T-helper 9 cell (primary cell): ENCODE measurements at places on chromosomes 16 and 17.

DNA sequence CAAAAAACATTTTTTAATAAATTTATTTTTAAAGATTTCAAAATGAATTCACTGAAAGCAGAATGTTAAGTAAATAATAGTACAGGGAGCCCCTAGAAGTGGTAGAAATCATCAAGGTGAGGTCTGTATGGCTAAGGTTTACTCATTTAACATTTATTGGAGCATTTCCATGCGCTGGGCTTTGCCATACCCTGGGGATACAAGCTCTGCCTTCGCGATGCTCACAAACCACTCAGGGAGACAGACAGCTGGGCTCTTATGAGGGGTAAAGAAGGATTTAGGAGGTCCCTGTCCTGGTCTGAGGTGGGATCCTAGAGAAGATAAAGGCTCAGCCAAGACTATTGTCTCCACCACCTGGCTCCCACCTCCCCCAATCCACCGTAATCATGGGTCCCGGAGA lies 11.3 kb upstream of the LPCAT2 start:
- DNase-seq: no peak

DNA sequence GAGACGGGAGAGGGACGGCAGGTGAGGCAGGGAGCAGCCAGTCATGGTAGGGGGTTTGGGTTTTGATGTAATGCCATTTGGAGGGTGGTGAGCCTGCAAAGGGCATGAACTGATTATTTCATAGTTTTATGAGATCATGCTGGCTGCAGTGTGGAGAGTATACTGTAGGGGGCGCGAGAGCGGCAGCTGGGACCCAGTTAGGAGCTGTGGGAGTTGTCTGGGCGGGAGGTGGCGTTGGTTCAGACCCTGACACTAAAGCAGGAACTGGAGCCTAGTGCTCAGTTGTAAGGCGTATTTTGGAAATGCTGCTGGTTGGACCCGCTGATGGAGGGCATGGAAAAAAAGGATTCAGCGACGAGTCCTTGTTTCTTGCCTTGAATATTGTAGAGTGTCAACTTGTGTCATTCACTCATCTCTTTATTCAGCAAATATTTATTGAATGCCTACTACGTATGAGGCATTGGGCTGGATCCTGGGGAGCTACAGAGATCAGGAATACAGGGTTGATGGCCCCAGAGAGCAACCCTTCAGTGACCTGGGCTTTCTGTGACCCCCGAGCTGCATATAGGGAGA lies 23.7 kb upstream of the KDM8 start:
- peak; percentile 85 for DNase-seq

GRCh38 chr16:28497386-28497785 lies 2.9 kb downstream of the APOBR start:
- no peak for DNase-seq

DNA sequence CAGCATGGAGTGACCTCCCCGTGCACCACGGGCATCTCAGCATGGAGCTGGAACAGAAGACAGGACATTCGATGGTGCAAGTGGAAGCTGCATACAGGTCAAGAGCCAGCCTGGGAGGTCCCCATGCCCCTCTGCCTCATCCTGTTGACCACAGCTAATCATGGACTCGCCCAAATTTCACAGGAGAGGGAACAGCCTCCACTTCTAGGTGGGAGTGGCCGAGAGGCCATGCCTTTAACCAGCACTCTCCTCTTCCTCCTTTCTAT lies 3.8 kb upstream of the SLC47A2 start:
- no peak for DNase-seq

DNA sequence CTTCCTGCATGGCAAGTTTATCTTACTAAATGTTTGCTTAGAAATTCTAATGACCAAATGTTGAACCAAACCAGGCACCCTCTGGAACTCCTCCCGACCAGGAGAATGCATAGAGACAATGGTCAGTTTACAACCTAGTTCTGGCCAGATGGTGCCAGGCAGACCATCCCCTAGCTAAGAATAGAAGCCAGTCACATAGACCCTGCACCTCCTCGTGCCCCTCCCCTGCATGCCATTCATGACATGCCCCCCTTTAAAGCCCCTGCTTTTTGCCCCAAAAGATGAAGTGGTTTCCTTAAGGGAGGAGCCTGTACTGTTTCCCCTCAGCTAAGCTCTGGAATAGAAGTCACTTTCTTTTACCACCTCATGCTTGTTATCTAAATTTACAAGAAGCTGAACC lies 6.6 kb upstream of the CPHXL start:
- DNase-seq: no peak

DNA sequence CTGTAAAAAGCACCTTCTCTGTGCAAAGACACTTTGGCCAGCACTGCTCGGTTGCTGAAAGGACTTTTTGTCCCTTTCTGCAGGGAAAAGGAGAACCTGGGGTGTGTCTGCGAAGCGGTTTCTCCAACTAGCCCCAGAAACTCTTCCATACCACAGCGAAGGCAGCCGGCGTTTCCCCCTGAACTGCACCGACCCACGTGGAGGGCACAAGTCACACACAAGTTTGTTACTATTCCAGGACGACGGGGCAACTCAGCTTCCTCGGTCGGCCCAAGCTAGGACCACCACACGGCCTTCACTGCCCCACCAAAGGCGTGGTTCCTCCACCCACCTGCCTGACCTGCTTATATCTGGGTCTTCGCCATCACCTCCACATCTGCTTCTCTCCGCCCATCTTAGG lies 1.9 kb downstream of the RTN4RL1 start:
- no peak for DNase-seq

GRCh38 chr17:80811181-80812105 lies 180.2 kb upstream of the CHMP6 start:
- DNase-seq: no peak

GRCh38 chr17:75755990-75756389 lies 9.0 kb downstream of the GALK1 start:
- DNase-seq: no peak

- DNase-seq: peak; percentile 22
These were observed 32.6 kb downstream of the KDM8 start for GRCh38 chr16:27235938-27236245.

GRCh38 chr17:16273499-16273898 lies 56.5 kb downstream of the PIGL start:
- DNase-seq: no peak

GRCh38 chr17:40553694-40554534 lies 11.4 kb downstream of the CCR7 start:
- DNase-seq: peak; percentile 6

DNA sequence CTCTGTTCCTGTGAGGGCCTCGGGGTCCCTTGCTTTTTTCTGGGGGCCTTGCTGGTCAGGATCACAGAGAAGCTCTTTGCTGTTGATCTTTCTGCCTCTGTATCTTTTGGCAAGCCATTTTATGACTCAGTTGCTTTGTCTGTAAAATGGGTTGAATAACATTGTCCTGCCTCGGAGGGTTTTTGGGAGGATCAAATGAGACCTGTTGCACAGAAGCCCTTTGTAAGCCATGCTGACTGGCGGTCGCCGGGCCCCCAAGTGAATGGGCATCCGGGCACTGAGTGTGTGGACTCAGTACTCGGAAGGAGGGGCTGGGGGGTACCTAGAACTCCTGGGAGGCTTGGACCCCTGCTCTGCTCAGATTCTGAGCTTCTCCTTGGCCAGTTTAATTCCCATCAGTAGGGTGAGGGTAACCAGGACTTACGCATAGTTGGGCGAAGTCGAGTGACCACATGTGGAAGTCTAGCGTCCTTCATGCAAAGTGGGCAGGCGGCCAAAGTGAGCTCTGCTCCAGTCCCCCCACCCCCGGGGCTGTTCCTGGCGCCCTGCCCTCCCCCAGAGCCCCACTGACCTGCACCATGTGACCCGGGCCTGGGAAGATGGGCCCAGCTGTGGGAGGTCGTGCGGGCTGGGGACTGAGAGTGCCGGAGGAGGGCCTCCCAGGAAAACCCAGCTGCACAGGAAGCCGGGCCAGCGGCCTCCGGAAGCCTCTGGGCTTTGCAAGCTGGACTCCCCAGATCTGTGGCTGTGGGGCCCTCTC lies 284.0 kb downstream of the SEC14L1 start:
- DNase-seq: no peak

- DNase-seq: no peak
These were observed 279.5 kb downstream of the KIF2B start for GRCh38 chr17:54102246-54102645.

DNA sequence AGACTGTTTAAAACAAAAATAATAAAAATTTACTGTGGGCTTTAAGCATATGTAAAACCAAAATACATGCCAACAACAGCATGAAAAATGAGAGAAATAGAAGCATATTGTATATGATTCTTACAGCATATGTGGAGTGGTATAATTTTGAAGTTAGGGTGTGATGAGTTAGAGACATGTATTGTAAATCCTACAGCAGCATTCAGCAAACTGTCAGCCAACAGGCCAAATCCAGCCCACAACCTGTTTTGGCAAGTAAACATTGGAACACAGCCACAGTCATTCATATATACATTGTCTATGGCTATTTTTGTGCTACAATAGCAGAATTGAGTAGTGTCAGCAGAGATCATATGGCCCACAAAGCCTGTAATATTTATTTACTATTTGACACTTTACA lies 42.3 kb downstream of the ZNF18 start:
- DNase-seq: no peak

- DNase-seq: no peak
These were observed 15.0 kb downstream of the SERPINF1 start for GRCh38 chr17:1776857-1777256.

DNA sequence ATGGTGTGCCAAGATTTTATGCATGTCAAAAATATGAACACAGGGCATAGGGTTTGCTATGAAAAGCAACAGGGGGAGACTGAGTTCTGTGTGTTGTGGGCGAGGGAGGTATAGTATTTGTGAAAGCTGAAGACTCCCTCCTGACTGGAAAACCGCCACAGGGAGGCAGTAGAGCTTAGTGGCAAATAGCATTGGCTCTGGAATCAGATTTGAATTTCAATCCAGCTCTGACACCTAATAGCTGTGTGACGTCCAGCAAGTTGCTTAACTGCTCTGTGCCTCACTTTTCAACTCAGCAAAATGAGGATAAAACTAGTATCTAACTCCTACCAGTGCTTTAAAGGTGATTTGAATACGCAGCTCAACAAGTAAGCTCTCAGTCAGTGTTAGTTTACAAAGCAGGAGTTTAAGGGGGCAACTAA lies 22.0 kb downstream of the KPNA2 start:
- DNase-seq: peak; percentile 13

- no peak for DNase-seq
These were observed 35.2 kb downstream of the TBX4 start for GRCh38 chr17:61487161-61487988.

GRCh38 chr17:50426472-50426782 lies 409 bp downstream of the ACSF2 start:
- no peak for DNase-seq

- no peak for DNase-seq
These were observed 276.0 kb downstream of the GRIN2A start for GRCh38 chr16:9906218-9906617.

GRCh38 chr17:80569924-80570323 lies 25.3 kb downstream of the RPTOR start:
- no peak for DNase-seq

DNA sequence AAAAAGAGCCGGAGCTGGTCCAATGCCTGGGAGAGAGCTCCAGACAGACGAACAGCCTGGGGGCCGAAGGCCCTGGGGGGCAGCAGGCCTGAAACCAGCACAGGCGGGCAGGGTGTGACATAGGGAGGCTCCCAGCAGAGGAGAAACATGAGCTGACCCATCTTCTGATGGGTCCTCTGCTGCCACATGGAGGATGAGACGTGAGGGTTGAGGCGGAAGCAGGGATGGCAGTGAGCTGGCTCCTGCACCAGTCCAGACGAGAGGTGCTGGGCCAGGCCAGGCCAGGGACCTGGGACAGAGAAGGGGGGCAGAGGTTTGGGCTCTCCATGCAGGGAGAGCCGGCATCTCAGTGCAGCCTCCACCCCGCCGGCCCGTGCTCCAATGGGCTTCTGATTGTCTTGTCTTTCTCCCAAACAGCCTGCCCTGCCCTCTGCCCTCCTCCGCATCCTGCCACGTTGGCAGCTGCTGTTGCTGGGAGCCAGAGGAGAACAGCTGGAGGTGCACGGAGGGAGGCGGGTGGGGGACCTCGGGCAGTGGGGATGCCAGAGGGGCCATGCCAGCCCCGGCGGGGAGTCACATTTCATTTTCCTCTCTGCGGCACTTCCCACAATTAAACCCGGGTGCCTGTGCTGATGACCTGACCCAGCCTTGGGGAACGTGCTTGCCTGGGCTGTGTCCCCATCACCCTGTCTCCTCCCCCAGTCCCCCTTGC lies 139.1 kb upstream of the GSE1 start:
- DNase-seq: no peak

DNA sequence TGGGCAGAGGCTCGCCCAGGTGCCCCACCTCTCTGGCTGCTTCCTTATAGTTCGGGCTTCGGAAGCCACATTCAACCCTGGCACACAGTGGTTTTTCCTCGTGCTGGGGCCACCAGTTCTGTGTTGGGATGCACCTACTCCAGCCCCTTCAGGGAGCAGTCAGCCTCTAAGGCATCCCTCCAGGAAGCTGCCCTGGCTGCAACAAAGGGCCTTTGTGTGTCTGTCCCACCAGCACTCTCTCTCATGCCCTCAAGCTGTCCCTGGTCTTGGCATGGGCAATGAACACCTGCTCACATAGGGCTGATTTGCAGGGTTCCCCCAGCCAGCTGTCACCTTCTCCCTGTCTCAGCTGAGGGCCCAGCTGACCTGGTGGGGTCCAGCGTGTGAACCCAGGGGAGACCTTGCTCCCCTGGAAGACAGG lies 754 bp upstream of the NOXO1 start:
- DNase-seq: no peak

GRCh38 chr16:89498839-89499238 lies 8.5 kb upstream of the ANKRD11 start:
- no peak for DNase-seq

DNA sequence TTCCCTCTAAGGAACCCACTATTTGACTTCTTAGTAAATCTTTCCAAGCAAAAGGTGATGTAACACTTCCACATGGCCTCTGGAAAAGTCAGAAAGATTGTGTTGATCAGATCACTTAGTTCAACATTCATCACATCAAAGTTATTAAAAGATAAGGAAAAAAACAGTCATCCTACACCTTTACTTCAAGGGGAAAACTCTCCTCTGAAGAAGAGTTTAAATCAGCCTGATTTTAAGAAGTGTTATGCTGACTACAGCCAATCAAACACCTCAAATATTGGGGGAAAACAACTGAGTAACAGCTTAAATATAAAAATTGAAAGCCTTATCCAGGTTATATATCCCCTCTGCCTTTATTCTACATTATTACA lies 19.6 kb upstream of the COPRS start:
- DNase-seq: no peak

GRCh38 chr17:7712111-7712771 lies 5.3 kb upstream of the DNAH2 start:
- no peak for DNase-seq
